ENCODE measurements at places on chromosomes 1 and 21.
A peak's percentile ranks its signal among the peaks of the same experiment; 100 is the strongest.

GRCh38 chr1:66300280-66300971, 233.5 kb upstream of the SGIP1 start:
- DNase-seq, result no peak

- no peak for DNase-seq
These were observed 63.0 kb upstream of the PRDX6 start for GRCh38 chr1:173414136-173414535.

- peak; percentile 45 for DNase-seq
These were observed at the start of gene TFF1 for GRCh38 chr21:42366292-42367010. TSS of gene TFF1 (minus strand) at chr21:42366535. CDS start at chr21:42366495, 40 bp downstream.

GRCh38 chr1:206961668-206962067, 8.6 kb downstream of the FCAMR start:
- peak; percentile 92 for DNase-seq

DNA sequence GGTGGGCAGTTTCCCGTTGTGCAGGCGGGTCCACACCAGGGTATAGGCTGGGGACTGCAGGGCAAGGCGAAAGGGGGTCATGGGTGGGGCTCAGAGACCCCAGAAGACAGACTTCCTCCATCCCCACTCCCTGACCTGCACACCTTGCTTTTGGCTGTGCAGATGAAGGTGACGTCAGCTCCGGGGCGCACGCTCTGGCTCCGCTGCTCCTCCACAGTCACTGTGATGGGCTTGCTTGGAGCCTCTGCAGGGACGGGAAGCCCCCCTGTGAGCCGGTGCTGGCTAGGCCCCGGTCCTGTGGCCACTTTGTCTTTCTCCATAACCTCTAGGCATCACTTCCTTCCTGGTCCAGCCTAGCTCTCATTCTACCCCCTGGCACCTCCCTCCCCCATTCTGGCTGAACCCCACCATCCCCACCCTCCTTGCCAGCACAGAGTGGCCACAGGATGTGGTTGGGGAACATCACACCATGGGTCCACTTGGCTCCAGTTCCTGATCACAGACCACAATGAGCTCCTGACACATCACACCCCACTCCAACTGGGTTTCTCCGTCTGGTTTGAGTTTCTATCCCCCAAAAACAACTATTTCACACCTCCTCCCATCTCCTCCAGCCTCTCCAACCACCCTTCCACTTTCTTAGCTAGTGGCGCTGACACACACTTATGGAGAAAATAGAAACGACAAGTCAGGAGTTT, 45.2 kb downstream of the LDLRAD2 start:
- no peak for DNase-seq

DNA sequence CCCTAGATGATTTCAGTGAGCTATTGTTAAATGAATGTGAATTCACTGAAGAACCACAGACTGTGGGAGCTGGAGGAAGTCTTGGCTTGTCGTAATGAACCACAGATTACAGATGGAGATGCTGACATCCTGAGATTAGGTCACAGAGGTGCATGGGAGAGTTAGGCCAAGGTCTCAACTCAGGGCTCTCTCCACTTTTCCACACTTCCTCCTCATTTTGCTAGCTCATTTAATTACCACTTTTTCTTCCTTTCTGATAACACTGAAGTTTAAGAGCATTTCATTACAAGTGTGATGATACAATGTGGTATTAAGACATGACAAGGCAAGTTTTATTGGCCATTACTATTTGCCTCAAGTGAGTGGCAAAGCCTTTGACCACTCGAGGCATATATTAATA, 30.8 kb downstream of the ST6GALNAC3 start:
- DNase-seq, result no peak

- DNase-seq, result no peak
These were observed 125.1 kb downstream of the GIPC2 start for GRCh38 chr1:78170859-78171258.

DNA sequence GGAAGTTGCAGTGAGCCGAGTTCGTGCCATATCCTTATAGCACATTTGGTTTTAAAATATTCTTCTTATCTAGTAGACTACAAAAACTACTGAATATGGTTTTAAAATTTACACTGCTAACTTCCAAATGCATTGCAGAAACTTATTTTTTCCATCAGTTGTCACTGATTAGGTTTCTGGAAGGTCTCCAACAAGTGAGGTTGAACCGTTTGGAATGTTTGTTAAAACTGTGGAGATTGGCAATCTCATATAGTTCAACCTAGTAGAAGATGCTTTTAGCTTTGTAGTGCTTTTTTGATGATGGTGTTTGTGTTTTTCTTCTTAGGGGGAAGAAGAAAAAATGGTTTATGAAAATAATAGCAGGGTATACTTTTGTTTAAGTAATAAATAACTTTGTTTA, 12.9 kb downstream of the CENPF start:
- DNase-seq, result no peak

DNA sequence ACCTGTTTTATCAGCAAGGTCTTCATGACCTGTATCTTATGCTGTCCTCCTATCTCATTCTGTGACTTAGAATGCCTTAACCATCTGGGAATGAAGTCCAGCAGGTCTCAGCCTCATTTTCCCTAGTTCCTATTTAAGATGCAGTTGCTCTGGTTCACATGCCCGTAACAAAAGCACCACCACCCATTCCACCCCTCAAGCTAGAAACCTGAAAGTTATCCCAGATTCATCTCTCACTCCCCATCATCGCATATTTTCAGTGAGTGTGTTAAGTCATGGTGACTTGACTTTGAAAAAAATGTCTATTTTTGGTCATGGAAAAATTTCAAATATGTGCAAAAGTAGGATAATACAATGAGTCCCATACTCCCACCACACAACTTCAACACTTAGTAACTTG, 11.7 kb downstream of the HMGN2 start:
- DNase-seq, result no peak

DNA sequence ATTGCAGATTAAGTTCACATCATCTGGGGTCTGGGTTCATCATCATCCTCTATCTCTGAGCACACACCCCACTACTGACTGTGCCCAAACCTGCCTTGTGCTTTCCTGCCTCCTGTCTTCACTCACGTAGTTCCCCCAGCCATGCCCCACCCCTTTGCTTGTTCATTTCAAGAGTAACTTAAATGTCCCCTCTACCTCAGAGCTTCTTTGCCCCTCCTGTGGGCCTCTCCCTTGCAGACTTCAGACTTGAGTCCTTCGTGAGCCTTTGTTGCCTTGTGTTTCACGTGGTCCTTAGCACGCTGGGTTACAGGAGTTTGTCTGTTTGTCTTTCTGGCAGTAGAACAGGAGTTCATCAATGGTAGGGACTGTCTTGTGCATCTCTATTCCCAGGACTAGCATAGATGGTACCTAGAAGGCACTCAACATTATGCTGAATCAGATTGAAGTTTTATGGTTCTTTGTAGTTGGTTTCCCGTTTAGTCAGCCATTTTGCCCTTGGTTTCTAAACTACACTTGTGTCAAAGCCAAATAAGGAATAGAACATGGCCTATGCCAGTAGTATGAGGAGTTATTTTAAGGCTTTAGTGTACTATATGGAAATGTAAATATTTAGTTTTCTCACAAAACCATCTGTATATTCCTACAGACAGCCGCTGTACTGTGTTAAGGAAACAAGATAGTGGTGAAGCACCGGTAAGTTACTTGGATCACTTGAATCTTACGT, 86.2 kb downstream of the TTC3 start:
- no peak for DNase-seq

DNA sequence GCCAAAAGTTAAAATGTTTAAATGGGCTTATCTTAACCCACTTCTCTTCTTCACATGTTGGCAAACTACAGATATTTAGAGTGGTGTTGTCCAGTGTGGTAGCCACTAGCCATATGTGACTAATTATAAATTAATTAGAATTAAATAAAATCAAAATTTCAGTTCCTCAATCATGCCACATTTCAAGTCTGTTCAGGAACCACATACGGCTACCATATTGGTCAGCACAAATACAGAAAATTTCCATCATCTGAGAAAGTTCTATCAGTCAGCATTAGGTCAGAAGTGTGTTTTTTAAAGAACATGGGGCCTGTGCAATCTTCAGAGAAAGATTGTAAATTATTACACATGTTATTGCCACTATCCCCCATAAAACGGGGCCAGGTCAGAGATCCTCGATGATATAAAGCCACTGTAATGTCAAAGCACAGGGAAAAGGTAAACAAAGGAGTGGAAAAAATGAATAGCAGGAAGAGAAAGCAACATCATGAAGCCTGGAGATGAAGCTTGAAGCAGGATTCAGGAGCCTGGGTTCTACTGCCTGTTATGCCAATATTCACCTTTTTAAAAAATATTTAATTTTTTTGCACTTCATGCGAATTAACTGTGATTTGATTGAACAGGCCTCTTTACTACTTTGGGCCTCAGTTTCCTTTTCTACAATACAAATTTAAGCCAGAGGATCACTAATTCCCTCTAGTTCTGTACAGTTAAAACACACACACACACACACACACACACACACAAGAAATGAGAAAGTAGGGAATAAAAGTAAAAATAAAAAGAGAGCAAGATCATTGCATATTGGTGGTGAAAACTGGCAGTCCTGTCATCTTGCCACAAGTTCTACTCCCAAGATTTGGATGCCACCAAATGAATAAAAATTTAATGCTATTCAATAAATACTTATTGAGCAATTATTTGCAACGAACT, 2.3 kb downstream of the RSBN1 start:
- no peak for DNase-seq

- DNase-seq, result no peak
These were observed 24.7 kb downstream of the ACKR1 start for GRCh38 chr1:159229260-159229885.

DNA sequence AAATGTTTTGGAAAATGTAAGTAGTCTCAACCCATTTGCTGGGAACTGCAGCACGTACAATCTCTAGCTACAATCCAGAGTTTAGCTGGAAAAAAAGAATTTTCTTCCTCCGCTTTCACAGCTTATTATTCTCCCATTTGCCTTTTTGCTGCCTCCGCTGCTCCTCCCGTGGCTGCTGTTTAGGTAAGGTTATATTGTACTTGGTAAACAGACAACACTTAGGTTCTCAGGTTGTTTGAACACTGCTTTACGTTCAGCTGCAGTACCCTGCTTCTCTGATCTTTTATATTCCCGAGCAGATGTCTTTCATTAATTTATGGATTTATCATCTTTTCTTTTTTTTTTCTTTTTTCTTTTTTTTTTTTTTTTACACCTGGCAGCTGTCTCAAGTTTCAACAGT, 14.3 kb downstream of the PROX1 start:
- no peak for DNase-seq

GRCh38 chr1:161198194-161198896, 509 bp downstream of the ADAMTS4 start:
- peak; percentile 11 for DNase-seq

GRCh38 chr1:21680918-21681317, 11.8 kb upstream of the RAP1GAP start:
- DNase-seq, result no peak

DNA sequence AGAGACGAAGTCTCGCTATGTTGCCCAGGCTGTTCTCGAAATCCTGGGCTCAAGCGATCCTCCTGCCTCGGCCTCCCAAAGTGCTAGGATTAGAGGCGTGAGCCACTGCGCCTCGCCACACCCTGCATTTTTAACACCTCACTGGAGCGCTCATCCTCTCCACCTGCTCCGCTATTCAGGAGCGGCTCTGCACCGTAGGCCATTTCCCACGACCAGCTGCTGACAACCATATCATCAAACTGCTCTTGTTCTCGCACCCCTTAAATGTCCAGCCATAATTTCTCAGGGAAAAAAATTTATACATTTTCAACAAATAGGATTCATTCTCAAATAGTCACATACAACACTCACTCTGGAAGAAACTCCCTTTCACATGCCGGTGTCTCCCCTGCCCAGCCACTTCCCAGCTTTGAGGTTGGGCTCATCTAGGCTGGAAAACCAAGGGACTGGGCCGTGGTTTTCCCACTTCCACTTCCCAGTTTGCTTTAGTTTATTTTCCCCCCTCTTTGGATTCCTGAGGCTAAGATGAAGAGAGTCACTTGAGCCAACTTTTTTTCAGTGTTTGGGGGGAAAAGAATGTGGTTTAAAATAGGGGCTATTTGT, 639 bp upstream of the IPO9 start:
- DNase-seq, result no peak

DNA sequence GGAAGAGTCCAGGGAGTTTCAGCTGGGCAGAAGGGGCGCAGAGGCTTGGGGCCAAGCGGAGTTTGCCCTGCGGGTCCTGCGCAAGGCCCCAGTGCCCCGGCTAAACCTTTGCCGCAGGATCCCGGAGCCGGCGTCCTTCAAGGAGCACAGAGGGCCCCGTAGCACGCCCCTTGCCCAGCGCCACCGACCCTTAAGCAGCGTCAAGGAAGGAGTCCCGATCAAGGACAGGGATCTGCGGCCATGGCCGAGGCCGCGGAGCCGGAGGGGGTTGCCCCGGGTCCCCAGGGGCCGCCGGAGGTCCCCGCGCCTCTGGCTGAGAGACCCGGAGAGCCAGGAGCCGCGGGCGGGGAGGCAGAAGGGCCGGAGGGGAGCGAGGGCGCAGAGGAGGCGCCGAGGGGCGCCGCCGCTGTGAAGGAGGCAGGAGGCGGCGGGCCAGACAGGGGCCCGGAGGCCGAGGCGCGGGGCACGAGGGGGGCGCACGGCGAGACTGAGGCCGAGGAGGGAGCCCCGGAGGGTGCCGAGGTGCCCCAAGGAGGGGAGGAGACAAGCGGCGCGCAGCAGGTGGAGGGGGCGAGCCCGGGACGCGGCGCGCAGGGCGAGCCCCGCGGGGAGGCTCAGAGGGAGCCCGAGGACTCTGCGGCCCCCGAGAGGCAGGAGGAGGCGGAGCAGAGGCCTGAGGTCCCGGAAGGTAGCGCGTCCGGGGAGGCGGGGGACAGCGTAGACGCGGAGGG, 520 bp downstream of the CLIC6 start:
- DNase-seq, result no peak

DNA sequence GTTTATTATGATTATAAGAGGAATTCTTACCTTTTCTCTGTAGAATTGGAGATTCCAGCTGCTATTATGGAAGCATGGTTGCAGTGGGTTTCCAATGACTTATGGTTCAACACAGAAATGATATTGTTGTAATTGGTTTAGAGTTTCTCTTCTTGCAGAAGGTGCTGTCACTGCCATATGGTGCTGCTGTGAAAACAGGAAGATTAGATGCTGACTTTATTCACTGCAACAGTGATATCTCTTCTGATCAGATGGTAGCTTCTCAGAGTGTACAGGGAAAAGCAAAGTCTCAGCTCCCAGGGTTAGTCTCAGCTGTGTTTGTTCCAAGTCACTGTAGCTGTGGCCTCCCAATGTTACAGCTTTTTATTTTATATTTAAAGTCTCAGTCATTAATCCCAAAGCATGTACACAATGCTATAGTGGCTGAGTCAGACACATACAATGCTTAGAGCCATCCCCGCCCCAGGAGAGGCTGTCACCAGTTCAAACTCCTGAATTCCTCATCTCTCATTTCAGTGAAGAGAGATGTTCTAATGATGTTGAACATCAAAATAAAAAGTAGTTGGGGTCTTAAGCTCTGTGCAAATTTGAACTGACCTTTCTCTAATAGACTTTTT, 42.7 kb upstream of the RGS2 start:
- DNase-seq, result peak; percentile 59

- DNase-seq, result no peak
These were observed 33.0 kb upstream of the TARDBP start for GRCh38 chr1:10979483-10979920.

DNA sequence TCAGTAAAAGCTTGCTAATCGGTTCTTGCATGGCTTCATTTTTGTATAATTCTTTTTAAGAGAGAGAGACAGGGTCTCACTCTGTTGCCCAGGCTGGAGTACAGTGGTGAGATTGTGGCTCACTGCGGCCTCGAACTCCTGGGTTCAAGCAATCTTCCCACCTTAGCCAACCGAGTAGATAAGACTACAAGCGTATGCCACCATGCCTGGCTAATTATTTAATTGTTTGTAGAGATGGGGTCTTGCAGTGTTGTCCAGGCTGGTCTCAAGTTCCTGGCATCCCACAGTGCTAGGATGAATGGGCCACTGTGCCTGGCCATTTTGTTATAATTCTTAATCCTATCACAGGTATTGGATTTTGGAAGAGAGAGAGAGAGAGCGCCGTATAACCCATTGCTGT, 23.4 kb downstream of the RCAN3 start:
- DNase-seq, result no peak
